ENCODE measurements at places on chromosomes 16 and 17.

- H3K27ac ChIP-seq, result no peak overlapping the region
- no peaks in the 10 kb centered on the region for H3K36me3 ChIP-seq
- DNase-seq, result no peak
- H3K27me3 ChIP-seq, result peaks cover 65% of the 10 kb centered on the region
- no peak overlapping the region for H3K4me3 ChIP-seq
These were observed 469.6 kb downstream of the SLC39A11 start for GRCh38 chr17:72622661-72623433.

DNA sequence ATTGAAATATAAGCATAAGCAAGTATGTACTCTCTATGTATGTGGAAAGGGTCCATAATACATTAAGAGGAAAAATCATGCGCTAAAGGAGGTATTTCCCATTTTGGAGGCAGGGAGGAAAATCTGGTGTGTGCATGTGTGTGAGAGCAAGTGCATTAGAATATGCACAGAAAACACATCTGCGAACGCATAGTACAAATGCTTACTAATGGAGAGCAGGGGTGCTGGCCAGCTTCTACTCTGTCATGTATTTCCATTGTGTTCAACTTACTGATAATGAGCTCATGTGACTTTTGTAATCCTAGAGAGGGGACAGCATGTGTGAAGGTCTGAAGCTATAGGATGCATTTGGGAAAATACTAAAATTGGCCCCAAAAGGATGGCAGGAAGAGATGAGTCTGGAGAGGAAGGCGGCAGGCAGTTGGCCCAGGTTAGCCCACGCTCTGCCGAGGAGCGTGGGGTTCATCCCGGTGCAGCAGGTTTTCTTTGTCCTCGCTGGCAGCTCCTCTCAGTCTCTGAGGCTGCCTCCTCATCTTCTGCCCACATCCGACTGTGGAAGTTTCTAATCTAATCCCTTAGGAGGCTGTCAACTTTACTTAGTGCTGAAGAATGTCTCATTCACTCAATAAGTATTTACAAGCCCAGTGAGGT is 17.8 kb upstream of the KSR1 start:
- H3K36me3 ChIP-seq, result no peaks in the 10 kb centered on the region
- H3K4me3 ChIP-seq, result no peak overlapping the region
- no peaks in the 10 kb centered on the region for H3K4me1 ChIP-seq
- no peaks in the 10 kb centered on the region for H3K27me3 ChIP-seq
- no peak for DNase-seq

DNA sequence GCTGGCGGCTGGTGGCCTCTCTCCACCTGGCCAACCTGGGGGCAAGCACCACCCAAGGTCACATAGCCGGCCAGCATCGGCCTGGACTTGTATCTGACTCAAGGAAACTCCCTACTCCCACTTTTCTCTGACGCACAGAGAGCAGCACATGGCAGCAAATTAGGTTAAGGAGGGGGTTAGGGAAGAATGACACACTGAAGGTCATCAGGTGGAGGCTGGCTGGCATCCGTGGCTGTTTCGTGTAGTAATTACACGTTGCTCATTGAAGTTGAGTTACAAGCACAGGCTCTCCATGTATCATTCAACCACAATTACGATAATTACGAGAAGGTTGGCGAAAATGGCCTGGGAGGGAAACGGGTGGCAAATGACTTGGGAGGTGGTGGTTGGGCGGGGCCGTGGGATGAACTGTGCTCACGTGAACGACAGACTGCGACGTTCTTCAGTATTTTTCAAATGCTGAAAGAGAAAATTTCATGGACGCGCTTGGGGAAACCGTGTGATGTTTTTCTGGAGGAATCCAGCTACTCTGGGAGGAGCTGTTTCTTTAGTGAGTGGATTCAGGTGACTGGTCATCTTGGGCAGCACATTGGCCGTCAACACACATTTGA is 4.0 kb upstream of the METRNL start:
- no peak overlapping the region for H3K27ac ChIP-seq
- H3K4me3 ChIP-seq, result no peak overlapping the region
- H3K27me3 ChIP-seq, result peaks cover 8% of the 10 kb centered on the region
- H3K36me3 ChIP-seq, result no peaks in the 10 kb centered on the region
- peaks cover 17% of the 10 kb centered on the region for H3K4me1 ChIP-seq
- DNase-seq, result no peak

DNA sequence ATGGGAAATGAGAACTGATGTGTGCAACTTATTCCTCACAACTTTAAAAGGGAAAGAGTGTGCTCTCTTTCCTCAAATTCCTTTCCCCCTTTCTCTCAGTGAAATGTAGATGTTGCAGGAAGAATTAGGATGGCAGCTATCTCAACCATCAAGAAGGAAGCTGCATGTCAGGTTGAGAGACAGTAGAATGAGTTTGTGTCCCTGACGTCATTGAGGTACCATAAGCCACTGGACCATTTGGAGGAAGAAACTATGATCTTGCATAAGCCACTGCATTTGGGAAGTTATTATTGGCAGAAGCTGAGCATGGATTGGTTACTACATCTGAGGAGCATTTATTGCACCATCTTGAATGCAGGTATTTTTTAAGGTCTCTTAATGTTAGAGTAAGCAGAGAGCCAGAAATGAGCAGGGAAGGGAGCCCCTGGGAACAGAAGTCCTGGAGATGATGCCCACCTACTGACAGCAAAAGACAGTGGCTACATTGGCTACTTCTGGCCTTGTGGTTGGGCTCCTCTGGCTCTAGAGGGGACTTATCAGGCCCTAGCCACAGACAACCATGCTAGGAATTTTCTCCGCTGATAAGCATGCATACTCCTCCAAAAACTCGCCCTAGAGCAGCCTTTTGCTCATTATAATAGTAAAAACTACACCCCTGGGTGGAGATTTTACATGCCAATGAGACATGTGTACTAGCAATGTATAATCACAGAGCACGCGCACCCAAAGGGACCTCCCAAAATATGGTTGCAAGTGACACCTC is 249.0 kb upstream of the SALL1 start:
- no peak overlapping the region for H3K27ac ChIP-seq
- H3K4me1 ChIP-seq, result no peaks in the 10 kb centered on the region
- no peak overlapping the region for H3K4me3 ChIP-seq
- no peaks in the 10 kb centered on the region for H3K27me3 ChIP-seq

All from activated naive CD8-positive, alpha-beta T cell treated with anti-CD3 and anti-CD28 coated beads for 36 hours (primary cell).